Activated naive CD4-positive, alpha-beta T cell (primary cell): ENCODE measurements at places on chromosomes 7 and 10.

GRCh38 chr10:12769323-12770044, 232.0 kb downstream of the CCDC3 start:
- DNase-seq: no peak

- DNase-seq: peak; percentile 42
Observed at GRCh38 chr10:17229016-17229716, 1.1 kb downstream of the VIM start.

GRCh38 chr10:87534173-87534858, 29.6 kb downstream of the MINPP1 start:
- DNase-seq: no peak

DNA sequence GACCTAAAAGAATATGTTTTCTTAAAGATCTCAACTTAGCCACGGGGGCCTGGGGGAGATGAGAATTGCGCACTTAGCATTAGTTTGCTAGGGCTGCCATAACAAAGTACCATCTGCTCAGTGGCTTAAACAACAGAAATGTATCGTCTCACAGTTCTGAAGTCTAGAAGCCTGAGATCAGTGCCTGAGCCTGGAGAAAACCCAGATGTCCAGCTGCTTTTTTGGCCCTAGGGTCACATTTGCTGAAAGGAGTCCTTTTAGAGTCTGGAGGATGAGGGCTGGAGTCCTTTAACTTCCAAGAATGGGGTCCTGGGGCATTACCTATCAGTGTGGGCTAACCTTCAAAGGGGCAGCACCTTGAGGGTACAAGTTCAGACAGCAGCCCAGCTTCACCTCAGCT, 48.2 kb downstream of the SMURF1 start:
- no peak for DNase-seq

GRCh38 chr7:3234851-3235250, 66.2 kb upstream of the SDK1 start:
- no peak for DNase-seq

DNA sequence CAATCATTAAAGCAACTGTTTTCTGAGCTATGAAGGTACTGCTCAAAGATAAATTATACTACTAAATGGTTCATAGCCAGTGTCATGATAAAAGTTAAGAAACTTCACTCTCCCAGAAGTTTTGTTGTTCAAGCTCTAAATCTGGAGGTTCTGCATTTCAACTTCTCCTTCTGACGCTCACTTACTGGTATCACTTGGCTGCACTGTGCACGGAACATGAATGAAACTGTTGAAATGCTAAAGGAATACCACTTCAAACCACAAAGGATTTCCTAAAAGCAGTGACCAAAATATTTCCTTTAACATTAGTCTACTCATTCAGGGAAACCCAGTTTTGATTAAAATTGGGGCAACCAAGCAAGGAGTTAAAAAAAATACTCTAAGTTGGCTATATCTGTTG, 93.6 kb downstream of the UBE2H start:
- no peak for DNase-seq

DNA sequence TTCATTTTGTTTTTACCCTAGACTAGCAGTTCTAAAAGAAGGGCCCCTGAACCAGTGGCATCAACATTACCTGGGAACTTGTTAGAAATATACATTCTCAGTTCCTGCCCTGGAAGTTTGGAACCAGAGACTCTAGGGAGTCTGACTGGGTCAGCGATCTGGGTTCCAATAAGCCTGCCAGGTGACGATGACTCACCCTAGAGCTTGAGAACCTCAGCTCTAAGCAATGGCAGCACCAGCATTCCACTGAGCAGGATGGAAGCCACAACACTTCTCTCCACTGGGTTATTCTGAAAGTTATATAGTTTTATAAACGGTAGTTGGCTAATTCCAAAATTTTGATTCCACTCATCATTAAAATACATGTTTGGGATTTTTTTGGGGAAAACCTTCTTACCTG, 97.0 kb upstream of the AMPH start:
- no peak for DNase-seq

DNA sequence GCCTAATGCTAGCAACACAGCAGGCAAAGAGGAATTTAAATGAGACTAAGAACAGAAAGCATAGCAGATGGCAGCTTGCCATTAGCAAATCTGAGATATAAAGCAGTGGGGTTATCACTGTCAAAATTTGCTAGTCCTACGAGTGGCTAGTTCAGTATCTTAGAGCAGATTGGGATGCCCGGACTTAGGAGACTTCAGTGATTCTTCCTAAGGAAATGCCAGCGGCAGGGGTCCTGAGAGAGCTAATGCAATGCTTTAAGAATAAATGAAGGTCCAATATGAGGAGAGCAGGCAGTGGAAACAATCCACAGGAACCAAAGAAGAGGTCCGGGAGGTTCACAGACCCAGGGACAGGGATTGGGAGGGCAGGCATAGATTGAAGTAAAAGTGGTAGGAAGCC, 169.3 kb upstream of the NPSR1 start:
- DNase-seq: no peak

GRCh38 chr10:87896216-87896615, 32.8 kb downstream of the PTEN start:
- DNase-seq: no peak

GRCh38 chr10:4546500-4546899, 279.5 kb upstream of the AKR1E2 start:
- DNase-seq: no peak

DNA sequence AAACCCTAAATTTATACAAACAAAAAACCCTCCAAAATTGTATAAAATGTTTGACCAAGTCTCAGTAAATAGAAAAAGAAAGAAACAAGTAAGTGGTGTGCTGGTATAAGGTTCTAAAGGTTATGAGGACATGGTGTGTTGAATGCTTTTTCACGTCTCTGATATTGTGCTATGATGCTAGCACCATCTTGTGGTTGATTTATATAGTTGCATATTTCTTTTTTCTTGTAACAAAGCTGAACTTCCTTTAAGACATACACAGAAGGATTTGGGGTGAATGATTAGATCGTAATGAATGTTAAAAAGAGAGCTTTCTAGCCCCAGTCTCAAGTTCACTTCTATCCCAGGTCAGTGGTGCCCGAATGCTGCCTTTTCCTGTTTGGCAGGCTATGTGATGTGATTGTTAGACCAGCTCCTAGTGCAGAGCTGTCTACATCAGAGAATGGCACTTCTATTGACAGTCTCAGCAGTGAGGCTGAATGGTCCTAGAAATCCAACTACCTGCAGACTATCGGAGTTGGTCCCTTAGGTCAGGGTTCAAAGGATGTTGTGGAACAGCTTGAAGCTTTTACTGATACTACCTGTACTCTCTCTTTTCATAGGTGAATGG, 25.0 kb downstream of the VTI1A start:
- no peak for DNase-seq
